ENCODE measurements at places on chromosomes 11 and 22. TPM values are rescaled to one million over a fixed set of nuclear protein-coding genes. Genes with fewer than 3 reads are reported as not detected.

ARSA gene
- 29.4 TPM for total RNA-seq

DLG2 gene
- total RNA-seq: not detected

SLC16A8 gene
- total RNA-seq: not detected

RIMBP3B gene
- total RNA-seq: not detected

IGSF9B gene
- not detected for total RNA-seq

Data from myometrial cell (primary cell).